ENCODE measurements at places on chromosomes 4 and X. TPM values are rescaled to one million over a fixed set of nuclear protein-coding genes. Genes with fewer than 3 reads are reported as not detected.

- peak overlapping the region; percentile 84 for H3K4me3 ChIP-seq
- no peaks in the 10 kb centered on the region for H3K36me3 ChIP-seq
- no peaks in the 10 kb centered on the region for H3K27me3 ChIP-seq
- peaks cover 33% of the 10 kb centered on the region for H3K4me1 ChIP-seq
- DNase-seq = no peak
Measured at GRCh38 chr4:102500352-102500695, 835 bp upstream of the NFKB1 start.

- no peaks in the 10 kb centered on the region for H3K27me3 ChIP-seq
- H3K4me3 ChIP-seq = no peak overlapping the region
- DNase-seq = no peak
- no peak overlapping the region for H3K27ac ChIP-seq
Measured at GRCh38 chr4:36549992-36550391, 268.6 kb downstream of the DTHD1 start.

- H3K27me3 ChIP-seq = no peaks in the 10 kb centered on the region
- peak overlapping the region; percentile 97 for H3K27ac ChIP-seq
- H3K4me1 ChIP-seq = peaks cover 16% of the 10 kb centered on the region
- H3K4me3 ChIP-seq = peak overlapping the region; percentile 80
- DNase-seq = no peak
Measured at GRCh38 chrX:153974003-153974725, 1.6 kb downstream of the TMEM187 start.

GRCh38 chr4:108355186-108355901 is 186.6 kb upstream of the LEF1 start:
- H3K4me3 ChIP-seq = no peak overlapping the region
- no peaks in the 10 kb centered on the region for H3K36me3 ChIP-seq
- H3K27ac ChIP-seq = no peak overlapping the region
- H3K27me3 ChIP-seq = peaks cover 5% of the 10 kb centered on the region
- DNase-seq = no peak
- no peaks in the 10 kb centered on the region for H3K4me1 ChIP-seq

GRCh38 chr4:15656038-15656470 is 897 bp upstream of the FBXL5 start:
- H3K27ac ChIP-seq = peak overlapping the region; percentile 100
- H3K4me3 ChIP-seq = peak overlapping the region; percentile 83
- no peaks in the 10 kb centered on the region for H3K36me3 ChIP-seq

DNA sequence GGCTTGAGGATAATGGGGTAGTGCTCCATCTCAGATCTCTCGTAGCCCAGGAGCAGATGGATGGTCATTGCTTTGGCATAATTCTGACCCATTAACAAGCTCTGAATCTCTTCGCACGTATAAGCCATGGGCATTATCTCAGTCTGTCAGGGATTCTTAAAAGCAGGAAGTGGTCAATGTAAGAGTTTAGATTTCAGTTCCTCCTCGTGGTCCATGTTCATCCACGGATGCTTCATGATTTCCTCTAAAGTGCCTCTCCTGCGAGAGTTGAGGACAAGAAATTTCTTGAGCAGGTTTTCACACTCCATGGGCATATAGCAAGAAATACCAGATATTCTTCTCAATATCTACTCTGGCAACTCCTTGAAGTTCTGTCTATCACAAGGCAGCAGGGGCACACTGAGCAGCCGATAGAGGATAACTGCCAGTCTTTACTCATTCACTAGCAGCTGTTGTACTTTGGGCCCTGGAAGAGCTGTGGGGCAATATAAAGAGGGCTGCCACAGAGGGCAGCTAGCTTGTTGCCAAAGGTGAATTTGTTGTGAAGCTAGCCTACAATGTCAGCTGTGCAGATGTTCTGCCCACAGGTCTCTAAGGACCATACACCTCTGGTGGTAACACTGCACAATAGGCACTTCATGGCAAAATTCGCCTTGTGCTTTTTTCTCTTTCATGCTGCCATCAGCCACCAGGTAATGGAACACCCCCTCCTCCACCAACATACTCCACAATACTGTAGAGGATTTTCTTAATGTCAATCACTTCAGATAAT is 52.0 kb upstream of the WDR17 start:
- no peak overlapping the region for H3K4me3 ChIP-seq
- no peak for DNase-seq
- H3K27me3 ChIP-seq = no peaks in the 10 kb centered on the region
- H3K27ac ChIP-seq = no peak overlapping the region
- H3K4me1 ChIP-seq = no peaks in the 10 kb centered on the region

GRCh38 chr4:148116969-148117368 is 325.2 kb downstream of the NR3C2 start:
- H3K27me3 ChIP-seq = no peaks in the 10 kb centered on the region
- H3K27ac ChIP-seq = no peak overlapping the region
- peaks cover 6% of the 10 kb centered on the region for H3K4me1 ChIP-seq
- no peak for DNase-seq
- peaks cover 29% of the 10 kb centered on the region for H3K36me3 ChIP-seq

DNA sequence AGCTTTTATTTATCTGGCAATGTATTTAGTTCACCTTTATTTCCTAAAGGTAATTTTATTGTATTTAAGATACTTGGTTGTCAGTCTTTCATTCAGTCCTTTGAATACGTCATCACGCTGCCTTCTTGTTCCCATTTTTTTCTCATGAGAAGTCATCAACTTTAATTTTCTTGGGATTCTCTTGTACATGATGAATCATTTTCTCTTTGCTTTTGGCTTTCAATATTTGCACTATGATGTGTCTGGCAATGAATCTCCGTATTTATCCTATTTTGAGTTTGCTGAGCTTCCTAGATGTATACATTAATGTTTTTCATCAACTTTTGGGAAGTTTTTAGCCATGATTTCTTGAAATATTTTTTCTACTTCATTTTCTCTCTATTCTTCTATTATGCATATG is 28.4 kb downstream of the CLDN2 start:
- no peak for DNase-seq
- peaks cover 23% of the 10 kb centered on the region for H3K27me3 ChIP-seq
- no peaks in the 10 kb centered on the region for H3K36me3 ChIP-seq
- H3K27ac ChIP-seq = no peak overlapping the region
- no peak overlapping the region for H3K4me3 ChIP-seq
- no peaks in the 10 kb centered on the region for H3K4me1 ChIP-seq

The APLN gene
- total RNA-seq = 0.86 TPM

The NFXL1 gene
- 4.4 TPM for total RNA-seq

The CISD2 gene
- total RNA-seq = 12.0 TPM

The CLGN gene
- 0.22 TPM for total RNA-seq

The HMGN5 gene
- total RNA-seq = 0.78 TPM

Data from psoas muscle (tissue), 8 donors.